ENCODE measurements at places on chromosomes 1 and 21.

DNA sequence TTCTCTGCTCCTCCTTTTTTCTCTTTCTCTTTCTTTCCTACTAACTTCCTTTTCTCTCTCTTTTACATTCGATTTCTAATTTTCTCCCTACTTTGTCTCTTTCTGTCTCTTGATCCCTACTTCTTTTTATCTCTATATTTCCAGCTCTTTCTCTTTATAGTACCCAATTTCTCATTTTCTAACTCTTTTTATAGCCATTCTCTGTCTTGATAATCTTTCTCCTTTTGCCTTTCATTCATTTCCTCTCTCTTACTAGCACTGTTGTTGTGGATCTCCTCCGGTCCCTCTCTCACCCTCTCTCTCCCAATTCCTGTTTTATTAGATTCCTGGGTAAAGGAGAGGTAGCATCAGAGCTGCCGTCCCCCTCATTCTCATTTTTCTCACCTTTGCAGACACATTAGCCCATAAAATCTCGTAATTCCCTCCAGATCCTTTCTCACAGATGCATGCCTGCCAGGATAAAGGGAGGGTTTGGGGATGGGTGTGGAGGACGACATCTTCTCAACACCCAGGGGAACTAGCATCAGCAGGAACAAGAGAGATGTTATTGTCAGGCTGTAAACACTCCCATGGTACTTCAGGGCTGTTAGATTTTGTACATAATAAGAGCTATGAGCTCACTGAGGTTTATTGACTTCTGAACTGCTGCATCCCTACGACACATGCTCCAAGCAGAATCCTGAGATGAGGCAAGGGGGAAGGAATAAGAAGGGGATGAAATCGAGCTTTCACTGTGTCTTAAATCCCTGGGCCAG, 159.0 kb upstream of the GALNT2 start:
- DNase-seq = no peak

DNA sequence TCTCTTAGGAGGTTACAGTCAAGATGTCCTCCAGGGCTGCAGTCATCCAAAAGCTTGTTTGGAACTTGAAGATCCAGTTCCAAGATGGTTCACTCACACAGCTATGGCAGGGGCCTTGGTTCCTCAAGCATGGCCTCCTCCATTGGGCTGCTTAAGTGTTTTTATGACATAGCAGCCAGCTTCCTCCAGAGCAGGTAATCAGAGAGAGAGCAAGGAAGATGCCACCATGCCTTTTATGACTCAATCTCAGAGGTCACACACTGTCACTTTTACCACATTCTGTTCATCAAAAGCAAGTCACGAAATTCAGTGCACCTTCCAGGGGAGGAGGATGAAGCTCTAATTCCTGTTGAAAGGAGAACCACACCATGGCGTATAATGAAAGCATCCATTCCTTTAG, 17.1 kb downstream of the ELAPOR1 start:
- DNase-seq = no peak

- no peak for DNase-seq
These were observed 117.3 kb upstream of the PKN2 start for GRCh38 chr1:88566615-88567387.

DNA sequence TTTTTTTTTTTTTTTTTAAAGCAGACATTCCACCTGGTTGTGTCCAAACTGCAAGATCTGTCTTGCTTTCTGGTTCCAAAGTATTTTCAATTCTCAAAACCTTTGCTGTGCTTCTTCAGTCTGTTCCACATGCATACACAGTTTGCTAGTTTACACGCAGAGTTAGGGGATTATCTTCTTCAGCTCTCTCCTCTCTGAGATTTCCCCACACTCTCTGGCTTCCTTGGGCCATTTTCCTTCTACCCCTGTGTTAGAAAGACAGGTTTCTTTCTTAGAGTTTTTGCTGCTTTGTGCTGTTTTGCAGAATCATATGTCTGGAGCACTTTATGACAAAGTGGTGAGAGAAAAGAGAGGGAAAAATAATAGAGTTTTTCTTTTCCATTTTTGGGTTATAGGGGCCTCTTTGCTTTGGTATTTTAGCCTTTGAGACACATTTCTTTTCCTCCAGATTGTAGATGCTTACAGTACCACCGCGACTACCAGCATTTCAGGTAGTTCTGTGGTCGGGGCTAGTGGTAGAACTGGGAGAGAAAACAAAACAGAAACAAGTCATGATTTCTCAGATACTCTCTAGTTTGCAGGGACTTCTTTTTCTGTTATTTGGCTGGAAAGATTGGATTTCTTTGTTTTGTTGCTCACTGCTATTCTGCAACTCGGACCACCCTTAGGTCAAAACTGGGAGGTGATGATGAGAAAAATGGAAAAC, 66.3 kb downstream of the RABGAP1L start:
- DNase-seq = no peak

GRCh38 chr1:8950309-8950708, 4.6 kb downstream of the CA6 start:
- DNase-seq = no peak

GRCh38 chr1:22197644-22198043, 54.7 kb upstream of the WNT4 start:
- DNase-seq = no peak

DNA sequence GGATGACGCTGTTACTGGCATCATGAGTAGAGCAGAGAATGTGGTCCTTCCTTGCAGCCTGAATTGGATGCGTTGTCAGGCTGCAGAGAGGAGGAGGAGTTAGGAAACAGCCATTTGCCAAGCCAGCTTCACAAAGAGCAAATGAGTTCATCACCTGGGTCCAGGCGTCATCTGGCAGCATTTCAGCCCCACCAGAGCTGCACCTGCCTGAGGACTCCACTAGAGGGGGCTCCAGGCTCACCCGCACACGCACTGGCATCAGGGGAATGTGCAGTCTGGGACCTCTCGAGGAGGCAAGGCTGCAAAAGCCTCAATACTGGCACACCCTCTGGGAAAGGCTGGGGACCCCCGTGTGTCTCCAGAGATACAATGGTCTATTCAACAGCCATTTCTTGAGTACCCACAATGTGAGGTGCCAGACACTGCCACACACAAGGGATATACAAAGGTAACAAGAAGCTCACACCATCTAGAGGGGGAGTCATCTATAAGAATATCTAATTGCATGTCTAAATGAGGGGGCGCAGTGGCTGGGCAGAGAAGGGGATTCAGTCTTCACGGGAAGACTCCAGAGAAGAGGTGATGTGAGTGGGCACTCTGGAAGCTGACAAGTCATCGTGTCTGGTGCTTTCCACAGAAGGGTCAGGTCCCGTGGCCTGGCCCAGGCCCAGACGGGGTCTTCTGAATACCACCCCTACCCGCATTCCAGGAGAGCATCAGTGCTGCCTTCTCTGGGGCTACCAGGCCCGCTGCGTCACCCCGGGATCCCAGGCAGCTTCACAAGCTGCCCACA, 53.5 kb upstream of the CNTN2 start:
- peak; percentile 51 for DNase-seq

- DNase-seq = no peak
These were observed 614 bp upstream of the CACNA1E start for GRCh38 chr1:181482521-181483284.

DNA sequence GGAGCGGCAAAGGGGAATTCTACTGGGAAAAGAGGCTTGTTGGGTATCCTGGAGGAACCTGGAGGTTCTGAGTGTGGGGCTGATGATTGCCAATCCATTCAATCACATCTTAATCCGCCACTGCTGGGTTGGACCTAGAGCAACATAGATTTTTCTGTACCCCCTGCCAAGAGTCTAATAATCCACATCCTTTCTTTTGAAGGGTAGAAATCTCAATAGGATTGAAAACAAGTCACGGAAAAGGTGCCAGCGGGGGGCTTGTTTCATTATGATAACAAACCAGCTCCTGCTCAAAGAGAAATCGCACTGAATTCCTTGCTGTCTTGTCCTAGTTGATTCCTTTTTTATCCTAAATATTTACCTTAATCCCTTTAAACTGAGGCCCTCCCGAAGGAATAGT, 528.5 kb downstream of the ADGRL2 start:
- no peak for DNase-seq

GRCh38 chr1:204073837-204074273, 940 bp downstream of the SOX13 start:
- DNase-seq = no peak

- no peak for DNase-seq
These were observed 36.1 kb downstream of the CTNNBIP1 start for GRCh38 chr1:9873992-9874391.

GRCh38 chr1:66751160-66751559, 1.1 kb upstream of the DYNLT5 start:
- no peak for DNase-seq

- DNase-seq = no peak
These were observed 758 bp upstream of the CNTN2 start for GRCh38 chr1:205041998-205042910.

- no peak for DNase-seq
These were observed 30.4 kb upstream of the ZBTB21 start for GRCh38 chr21:42040411-42041180.

DNA sequence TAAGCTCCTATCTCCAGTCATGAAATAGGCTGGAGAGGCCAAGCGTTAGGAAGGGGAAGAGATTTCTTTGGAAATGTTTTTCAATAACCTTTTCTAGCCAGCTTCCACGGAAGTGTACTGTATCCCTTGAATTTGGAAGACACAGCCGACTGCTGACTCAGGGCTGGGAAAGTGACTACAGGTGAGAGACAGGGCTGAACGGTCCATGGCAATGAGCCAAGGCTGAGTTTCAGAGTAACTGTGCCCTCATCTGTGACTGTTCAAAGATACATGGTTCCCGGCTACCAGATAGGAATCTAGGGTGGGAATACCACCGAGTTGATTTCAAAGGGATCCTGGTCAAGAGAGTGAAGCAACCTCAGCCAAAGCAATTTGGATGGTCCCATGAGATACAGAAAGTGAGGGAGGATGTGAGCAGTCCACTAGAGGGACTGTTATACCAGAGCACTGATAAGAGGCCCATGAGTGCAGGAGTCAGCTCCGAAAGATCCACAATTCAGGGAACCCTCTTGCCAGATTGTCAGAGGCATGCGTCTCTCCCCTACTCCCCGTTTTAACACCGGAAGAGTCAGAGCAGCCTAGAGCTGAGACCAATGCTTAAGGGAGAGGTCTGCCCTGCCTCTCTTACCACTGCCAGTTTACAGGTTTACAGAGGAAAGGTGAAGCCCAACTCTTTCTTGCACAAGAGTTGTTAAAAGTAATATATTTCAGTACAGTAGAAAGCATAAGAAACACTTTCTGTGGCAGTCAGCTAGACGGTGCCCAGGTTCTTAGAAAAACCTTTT, 3.2 kb upstream of the KRTAP19-8 start:
- no peak for DNase-seq

DNA sequence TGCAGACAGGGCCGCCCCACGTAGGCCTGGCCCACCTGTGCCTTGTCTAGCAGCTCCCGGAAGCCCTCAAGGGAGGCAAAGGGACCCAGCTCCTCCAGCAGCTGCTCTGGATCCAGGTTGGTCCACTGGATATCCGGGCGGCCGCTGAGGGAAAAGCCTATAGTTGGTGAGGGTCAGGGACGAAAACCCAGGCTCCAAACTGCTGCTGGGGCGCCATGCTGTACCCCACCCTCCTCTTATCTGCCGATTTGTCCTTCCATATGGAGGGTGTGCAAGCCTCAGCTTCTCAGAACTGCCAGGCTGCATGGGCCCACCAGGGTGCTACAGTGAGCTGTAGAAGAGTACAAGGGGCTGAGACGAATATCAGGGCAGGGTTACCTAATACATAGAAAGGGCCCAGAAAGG, 12.2 kb downstream of the PTCH2 start:
- DNase-seq = no peak

GRCh38 chr1:39258146-39258924, 53.8 kb downstream of the MACF1 start:
- DNase-seq = peak; percentile 76

DNA sequence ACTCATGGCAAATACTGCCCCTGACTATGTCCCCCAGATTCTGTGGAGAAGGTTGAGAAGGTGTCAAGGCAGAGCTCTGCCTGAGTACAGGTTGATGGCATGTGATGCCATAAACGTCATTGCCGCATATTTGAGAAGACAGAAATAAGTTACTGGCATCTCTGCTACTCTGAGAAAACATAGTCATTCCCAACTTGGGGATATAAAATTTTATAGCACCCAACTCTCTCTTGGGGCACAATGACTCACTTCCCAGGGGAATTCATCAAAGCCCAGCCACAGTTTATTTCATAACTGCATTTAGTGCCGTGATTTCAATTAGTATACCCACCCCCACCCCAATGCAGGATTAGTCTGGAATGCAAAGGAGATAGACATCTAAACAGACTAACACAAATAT, 101.9 kb upstream of the TNR start:
- DNase-seq = no peak

GRCh38 chr1:230425252-230426091, 660 bp downstream of the PGBD5 start:
- DNase-seq = no peak

- no peak for DNase-seq
These were observed 105.7 kb downstream of the ZNF326 start for GRCh38 chr1:90100566-90100965.

GRCh38 chr1:29655145-29655544, 418.8 kb downstream of the PTPRU start:
- no peak for DNase-seq

DNA sequence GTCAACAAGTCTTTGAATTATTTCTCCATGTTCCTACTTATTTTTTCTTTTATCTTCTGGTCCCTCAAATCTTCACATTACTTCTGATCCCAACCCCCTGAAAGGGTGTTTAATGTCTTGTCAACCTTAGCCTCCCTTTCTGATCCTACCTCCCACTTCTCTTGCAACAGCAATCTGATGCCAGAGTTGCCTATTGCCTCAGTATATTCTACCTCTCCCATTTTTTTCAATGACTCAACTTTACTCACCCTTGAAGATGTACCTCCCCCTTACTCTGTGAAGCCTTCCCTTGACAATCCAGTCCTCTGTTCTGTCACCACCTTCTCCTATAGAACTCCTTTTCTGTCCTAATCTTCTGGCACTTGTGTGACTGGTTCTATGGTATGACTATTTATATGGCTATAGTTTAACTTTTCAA, 99.5 kb upstream of the CD55 start:
- DNase-seq = no peak

GRCh38 chr1:66415281-66415680, 118.7 kb upstream of the SGIP1 start:
- DNase-seq = no peak

DNA sequence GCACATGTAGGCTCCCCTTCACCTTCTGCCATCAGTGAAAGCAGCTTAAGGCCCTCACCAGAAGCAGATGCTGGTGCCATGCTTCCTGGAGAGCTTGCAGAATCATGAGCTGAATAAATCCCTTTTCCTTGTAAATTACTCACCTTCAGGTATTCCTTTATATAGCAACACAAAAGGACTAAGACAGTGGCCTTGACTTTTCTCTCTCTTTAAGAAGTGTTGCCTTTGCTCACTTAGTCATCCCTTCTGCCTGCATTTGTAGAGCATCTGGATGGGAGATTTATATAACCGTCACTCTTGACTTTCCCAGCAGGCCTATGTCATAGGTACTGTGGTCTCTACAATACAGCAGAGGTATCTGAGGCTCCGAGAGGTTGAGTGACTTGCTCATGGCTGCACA, 3.7 kb downstream of the PCSK9 start:
- no peak for DNase-seq

- DNase-seq = no peak
These were observed 1.7 kb downstream of the PTP4A2 start for GRCh38 chr1:31936278-31936980.

- no peak for DNase-seq
These were observed 49.9 kb downstream of the PDE9A start for GRCh38 chr21:42703136-42703908.

- DNase-seq = no peak
These were observed 49.5 kb upstream of the TENT5C start for GRCh38 chr1:117556341-117556740.

Data from CD4-positive, alpha-beta T cell treated with Interleukin-1 beta for 1 hour (primary cell).